ENCODE measurements at places on chromosomes 2 and 18.
A peak's percentile ranks its signal among the peaks of the same experiment; 100 is the strongest.

- no peak for DNase-seq
Measured at GRCh38 chr18:354003-354402, 86.2 kb upstream of the THOC1 start.

DNA sequence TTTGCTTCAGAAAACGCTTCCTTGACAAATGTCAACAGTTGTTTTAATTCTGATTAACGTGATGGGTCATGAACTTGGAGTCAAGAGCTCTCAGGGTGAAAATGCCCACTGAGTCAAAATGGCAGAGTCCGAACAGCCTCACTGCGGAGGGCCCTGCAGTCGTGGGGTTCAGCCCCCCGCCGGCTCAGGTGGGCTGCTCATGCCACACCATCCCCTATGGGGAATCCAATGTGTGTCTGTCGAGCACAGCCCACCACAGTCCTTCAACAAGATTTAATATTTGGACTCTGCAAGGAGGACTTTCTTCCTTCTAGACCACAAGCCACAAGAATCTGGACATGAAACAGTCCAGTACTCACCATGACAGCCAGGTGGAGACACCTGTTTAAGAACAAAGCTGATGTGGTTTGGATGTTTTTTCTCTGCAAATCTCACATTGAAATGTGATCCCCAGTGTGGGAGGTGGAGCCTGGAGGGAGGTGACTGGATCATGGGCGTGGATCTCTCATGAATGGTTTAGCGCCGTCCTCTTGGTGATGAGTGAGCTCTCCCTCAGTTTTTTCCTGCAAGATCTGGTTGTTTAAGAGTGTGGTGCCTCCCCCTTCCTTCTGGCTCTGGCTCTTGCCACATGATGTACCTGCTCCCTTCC, 201.0 kb downstream of the NDUFA10 start:
- DNase-seq, result no peak

DNA sequence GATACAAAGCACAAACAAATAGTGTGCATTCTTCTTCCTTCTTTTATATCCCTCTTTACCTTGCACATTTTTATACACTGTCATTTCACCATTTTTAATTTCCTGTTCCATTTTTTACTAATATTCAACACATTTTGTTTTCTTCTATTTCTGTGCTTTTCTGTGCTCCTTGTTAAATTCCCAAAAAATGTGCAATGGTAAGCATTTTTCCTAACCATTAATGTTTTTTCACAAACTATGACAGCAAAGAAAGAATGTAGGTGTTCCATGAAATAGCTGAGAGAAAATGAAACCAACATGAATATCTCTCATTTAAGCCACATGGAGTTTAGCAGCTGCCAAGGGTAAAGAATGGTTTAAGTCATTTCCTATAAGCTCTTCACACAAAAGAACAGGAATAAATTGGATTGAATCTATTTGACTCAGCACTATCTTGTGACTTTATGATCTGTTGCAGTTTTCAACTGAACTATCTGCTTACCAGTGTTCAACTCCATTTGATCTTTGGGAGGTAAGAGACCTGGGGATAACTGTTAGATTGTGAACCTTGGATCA, 145.7 kb upstream of the CDH19 start:
- no peak for DNase-seq

DNA sequence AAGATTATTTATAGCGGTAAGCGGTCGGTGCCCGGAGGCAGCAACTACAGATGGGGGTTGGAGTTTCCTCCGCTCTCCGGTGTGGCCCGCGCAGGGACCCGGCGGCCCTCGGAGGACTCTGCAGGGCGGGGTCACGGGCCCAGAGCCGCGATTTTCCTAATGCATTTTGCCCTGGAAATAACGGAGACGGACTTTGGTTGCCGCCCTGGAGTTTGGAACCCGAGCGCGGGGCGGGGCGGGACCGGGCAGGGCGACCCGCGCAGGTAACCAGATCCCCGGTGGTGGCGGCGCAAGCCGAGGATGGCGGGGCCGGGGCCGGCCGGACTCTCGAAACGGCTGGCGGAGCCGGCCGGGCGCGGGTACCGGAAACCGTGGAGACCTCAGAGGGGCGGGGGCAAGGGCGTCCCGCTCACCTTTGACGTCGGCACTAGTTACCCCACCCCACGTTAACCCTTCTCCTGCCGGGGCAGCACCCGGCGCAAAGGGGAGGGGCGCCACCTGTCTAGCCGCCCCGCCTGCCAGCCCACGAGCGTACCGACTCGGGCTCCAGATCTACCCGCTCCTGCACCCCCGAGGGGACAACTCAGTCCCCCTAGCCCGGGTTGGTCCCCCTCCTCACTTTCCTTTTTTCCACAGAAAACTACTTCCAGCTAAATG, 2.9 kb downstream of the CYP26B1 start:
- DNase-seq, result peak; percentile 73

GRCh38 chr2:100470898-100471514, 724 bp downstream of the NMS start:
- DNase-seq, result no peak

- DNase-seq, result no peak
Measured at GRCh38 chr18:73163236-73163635, 295.4 kb upstream of the NETO1 start.

- no peak for DNase-seq
Measured at GRCh38 chr2:38386377-38386776, 9.3 kb upstream of the ATL2 start.

DNA sequence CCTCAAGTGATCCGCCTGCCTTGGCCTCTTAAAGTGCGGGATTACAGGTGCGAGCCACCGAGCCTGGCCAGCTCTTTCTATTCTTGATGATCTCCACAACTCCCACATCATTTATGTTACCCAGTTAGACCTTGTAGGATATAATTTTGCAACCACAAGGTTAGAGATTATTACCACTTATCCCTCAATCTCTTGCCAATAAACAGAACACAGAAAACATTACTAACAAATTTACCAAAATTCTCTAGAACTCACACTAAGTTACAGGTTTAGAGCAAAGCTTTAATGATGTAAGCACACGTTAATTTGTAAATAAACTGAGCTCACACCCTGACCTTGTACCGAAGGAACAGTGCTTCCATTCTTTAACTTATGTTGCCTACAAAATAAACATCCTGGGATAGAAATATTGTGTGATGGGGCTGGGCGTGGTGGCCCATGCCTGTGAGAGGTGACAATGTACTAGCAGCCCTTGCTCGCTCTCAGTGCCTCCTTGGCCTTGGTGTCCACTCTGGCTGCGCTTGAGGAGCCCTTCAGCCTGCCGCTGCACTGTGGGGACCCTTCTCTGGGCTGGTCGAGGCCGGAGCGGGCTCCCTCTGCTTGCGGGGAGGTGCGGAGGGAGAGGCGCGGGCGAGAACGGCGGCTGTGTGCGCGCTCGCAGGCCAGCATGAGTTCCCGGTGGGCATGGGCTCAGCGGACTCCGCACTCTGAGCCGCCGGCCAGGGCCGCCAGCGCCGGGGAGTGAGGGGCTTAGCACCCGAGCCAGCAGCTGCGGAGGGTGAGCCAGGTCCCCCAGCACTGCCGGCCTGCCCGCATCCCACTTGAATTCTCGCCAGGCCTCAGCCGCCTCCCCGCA, 42.1 kb upstream of the ITSN2 start:
- no peak for DNase-seq

GRCh38 chr2:110679337-110679707, 1.5 kb upstream of the BUB1 start:
- no peak for DNase-seq

DNA sequence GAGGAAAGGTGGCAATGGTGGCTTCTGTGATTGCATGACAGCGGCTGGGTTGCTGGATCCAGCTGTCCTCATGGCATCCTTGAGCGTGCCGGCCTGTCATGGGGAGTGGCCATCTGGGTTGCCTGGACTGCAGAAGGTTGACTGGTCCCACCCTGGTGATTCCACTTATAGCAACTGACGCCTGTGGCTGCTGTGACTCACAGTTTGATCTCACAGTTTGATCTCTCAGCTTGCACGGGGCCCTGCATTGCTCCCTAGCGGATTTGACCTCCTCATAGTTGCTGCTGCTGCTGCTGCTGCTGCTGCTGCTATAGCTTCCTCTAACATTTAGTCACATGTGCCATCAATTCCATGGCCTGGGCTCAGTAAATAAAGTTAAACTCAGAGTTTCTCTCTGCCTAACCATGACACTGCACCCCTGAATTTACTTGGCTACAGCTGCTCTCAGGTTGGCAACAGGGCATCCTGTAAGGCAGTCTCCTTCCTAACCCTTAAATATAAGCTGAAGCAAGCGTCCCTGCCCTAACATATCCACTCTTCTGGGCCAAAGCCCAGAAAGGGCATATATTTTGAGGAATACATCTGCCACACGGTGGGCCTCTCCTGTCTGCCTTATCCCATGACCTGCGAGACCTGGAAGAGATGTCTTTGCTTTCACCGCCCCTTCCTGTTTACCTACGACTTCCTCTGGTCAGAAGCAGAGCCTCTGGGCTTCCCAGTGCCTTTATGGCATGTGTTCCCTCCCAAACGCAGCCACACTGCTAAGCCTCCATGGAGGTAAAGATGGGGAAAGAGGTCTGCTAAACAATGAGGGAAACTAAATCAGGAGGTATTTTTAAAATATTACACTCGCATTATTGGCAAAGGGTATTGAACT, 37.8 kb upstream of the CCDC150 start:
- peak; percentile 37 for DNase-seq

DNA sequence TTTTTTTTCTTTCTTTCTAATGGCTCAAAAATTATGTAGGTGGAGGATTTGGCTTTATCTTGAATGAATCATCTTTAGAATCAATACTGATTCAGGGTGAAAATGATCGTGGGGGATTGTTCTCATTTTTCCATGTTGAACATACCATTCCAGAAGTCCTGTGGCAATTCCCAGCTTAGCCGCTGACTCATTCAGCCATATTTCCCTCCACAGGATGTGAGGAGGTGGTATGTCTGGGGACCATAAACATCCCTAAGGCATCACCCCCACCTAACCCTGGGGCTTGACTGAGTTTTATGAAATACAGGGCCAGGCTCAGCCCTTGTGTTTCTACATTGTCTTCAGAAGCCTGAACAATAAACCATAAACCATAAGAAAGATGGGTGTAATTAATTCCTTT, 92.7 kb upstream of the FN1 start:
- DNase-seq, result no peak

GRCh38 chr2:220787251-220787650, 784.9 kb downstream of the EPHA4 start:
- DNase-seq, result no peak

DNA sequence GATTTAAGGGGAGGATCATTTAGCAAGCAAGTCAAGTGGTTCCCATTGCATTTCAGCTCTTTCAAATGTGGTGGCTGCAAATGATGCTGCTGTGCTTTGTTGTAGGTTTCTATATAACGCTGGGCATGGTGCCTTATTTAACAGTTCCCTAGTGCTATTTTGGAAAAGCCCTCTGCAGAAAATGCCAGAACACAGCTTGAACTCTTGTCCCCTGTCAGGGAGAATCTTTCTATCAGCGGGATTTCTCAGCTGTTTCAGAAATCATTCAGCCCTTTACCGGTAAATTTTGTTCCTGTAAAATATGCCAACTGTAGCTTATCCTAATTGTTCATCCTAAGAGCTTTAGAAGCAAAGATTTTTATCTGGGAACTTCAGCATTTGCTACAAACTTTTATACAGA, 77.8 kb upstream of the DTNA start:
- no peak for DNase-seq

GRCh38 chr2:26330114-26330549, 15.8 kb upstream of the SELENOI start:
- peak; percentile 75 for DNase-seq

DNA sequence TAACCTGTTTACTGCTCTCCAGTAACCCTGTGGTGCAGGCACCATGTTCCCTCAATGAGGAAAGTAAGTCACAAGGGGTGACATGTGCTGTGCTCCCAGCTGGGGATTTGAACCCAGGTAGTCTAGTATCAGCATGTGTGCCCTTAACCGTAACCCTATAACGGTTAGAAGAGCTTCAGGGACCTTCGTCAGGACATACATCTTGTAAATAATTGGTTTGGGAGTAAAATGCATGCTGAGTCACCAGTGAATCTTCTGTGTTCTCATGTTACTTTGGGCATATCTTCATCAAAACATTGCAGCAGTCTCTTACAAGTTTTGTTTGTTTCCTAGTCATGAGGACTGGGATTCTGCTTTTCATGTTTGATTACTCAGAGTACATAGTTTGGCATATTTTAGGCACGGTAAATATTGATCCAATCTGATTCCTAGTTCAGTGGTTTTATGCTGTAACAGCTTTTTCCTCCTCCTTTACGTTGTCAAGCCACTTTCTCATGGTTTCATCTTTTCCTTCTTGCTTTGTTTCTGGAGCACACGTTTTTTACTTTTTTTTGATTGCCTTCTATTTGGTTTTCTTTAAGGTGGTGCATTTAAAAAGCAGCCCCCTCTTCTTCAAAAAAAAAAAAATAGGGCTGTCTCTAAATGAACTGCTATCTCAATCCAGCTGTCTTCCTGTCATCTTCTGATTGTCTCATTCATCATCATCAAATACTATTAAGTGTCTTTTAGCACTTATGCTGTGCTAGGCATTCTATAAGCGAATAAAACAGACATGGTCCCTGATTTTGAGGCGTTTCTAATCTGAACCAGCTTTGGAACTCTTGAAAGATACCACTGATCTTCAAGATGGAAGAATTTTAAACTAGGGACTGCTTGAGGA, 50.4 kb downstream of the CLIP4 start:
- DNase-seq, result peak; percentile 25

DNA sequence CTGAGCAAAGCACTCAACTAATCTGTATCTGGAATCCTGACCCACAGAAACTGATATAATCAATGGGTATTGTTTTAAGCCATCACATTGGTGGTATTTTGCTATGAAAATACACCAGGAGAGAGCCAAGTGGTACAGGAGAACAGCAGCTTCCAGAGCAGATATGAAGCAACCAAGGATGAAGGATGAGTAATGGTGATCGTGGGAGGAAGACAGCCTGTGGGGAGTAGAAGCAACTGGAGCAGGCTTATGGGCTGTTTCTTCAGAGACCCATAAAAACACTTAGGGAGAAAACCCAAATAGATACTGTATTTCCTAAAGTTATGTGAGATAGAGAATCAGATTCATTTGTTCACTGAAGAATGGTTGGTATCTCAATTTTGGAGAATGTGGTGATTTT, 330.8 kb downstream of the NUP35 start:
- no peak for DNase-seq

DNA sequence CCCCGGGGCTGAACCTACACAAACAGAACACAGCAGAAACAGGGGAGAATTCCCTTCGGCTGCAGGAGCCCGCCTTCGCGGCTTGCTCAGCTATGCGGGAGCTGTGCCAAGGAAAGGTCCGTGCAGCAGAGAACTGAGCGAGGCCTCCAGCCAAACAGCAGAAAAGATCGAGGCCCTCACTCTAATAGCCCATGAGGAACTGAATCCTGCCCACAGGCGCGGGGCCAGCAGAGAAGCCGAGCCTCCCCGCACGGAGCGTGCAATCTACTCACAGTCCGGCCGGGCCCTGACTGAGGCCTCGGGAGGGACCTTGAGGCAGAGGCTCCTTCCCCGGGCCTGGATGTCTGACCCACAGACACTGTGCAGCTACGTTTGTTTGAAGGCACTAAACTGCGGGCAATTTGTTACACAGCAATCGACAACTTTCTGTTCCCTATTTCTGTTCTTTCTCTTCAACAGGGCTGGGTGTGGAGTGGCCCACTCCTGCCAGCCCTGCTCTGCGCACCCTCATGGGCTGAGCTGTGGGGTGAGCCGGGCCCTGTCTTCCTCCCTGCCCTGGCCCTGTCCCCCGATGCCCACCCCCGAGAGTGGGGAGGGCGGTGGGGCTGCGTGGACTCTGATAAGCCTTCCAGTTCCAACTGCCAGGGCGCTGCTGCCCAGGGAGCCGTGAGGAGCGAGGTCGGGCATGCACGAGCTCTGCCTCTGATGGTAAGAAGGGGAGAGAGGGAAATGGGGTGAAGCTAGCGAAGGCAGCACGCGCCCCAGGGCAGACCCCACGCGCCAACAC, 13.7 kb downstream of the HES6 start:
- DNase-seq, result no peak

GRCh38 chr2:96625571-96626552, 12.2 kb downstream of the KANSL3 start:
- DNase-seq, result no peak
